ENCODE measurements at places on chromosomes 2 and 18.

DNA sequence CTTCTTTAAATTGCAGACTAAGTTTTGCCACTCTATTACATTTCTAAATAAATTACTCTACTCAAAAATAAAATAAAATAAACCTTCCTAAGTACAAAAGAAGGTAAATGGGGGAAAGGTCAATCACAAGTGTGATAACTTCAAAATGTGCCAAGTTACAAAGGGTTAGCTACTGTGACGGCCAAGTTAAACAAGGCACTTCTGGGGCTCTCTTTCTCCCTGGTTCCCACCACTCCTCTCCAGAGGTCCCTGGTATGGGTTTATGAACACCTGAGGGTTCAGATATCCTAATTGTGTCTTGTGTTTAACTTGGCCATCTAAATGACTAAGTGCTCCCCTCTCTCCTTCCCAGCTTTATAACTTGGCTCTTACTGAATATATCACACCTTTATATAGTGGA lies 5.4 kb downstream of the ZNF521 start:
- no peak for DNase-seq

- no peak for DNase-seq
These were observed 5.7 kb downstream of the CYP26B1 start for GRCh38 chr2:72141881-72142451.

- DNase-seq: no peak
These were observed 173.3 kb downstream of the ALPK2 start for GRCh38 chr18:58455314-58456188.

DNA sequence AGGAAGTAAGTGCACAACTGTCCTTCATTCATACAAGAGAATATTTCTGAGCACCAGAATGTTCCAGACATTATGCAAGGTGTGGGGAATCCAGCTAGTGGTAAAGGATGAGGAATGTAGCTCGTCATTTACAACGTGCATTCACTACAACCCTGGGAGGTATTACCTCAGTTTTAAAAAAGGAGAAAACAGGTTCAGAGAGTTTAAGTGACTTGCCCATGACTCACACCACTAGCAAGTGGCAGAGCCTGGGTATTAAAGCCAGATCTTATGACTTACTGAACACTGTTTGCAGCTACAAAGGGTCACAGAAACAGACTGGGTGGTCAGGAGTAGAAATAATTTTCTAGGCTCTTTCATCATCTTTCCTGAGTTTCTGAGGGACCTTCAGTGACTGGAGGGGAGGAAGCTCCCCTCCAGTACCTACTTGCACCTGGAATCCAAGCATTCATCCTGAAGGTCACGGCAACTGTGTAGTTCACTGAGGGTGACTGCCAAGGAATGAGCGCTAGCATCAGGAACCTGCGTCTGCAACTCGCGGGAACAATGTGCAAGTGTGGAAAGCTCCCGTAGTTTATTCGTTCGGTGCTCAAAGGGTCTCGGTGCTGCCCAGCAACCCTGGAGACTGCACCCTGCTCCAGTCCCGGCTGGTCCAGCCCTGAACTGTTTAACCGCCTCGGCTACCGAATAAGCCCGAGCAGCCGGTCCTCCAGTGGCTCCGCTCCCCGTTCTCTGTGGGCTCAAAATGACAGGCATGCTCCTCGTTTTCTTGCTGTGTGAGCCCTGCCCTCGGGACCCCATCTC lies 647 bp downstream of the CCDC121 start:
- no peak for DNase-seq

GRCh38 chr2:136383167-136383566 lies 265.2 kb upstream of the CXCR4 start:
- DNase-seq: no peak

DNA sequence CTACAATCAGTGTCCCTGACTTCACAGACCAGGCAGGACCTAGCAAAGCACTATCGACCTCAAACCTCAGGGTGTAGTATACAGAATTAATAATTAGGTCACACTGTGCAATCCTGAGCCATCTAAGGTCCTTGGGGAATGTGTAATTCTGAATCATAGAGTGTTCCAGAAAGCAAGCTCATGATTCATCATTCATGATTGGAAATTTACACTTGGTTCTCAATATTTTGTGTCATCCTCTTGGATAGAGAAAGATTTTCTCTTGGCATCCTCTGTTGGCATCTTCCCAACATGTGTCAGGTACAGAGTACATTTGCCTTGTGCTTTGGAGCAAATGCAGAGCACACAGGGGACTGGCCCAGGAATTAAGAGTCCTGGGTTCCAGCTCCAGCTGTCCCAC lies 245.0 kb upstream of the NT5C1B start:
- no peak for DNase-seq

- DNase-seq: no peak
These were observed 80.0 kb upstream of the CHRNA1 start for GRCh38 chr2:174844295-174844708.

DNA sequence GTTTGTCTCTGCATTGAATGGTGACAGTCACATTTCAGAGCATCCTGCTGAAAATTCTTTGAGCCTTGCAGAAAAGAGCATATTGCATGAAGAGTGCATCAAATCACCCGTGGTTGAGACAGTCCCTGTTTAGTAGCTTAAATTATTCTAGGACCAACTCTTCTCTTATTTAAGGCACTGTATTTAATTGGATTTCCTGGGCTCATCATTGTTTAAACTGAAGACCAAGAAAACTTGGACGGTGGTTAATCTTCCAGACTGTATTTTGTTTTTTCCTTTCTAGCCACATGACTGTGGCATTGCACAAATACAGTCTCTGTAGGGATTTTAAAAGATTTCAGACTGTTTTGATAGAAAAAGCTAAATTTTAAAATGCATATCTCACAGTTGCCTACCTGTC lies 114.4 kb downstream of the GALNT3 start:
- no peak for DNase-seq

GRCh38 chr2:195450552-195451113 lies 206.4 kb upstream of the SLC39A10 start:
- no peak for DNase-seq

- no peak for DNase-seq
These were observed 467.2 kb downstream of the SPAG16 start for GRCh38 chr2:213751446-213751845.

GRCh38 chr2:200347301-200347700 lies 40.8 kb downstream of the SPATS2L start:
- no peak for DNase-seq

GRCh38 chr2:107202962-107203591 lies 317.1 kb upstream of the ST6GAL2 start:
- no peak for DNase-seq

DNA sequence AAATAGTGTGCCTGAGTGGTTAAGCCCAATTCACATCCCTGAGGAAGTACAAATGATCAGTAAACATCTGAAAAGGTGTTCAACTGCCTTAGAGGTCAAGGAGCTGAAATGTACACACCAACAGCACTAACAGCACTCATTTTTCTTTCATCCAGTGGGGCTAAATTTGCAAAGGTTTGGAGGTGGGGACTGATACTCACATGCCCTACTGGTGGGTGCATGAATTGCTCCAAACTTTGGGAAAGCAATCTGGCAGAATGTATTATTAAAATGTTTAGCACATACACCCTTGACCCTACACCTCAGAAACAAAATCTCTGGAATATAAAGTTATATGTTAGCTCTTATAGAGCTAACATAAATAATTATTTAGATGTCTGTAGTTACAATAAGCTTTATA lies 19.0 kb upstream of the FAM178B start:
- DNase-seq: no peak

- DNase-seq: no peak
These were observed 217.6 kb upstream of the TANK start for GRCh38 chr2:160942476-160943142.

GRCh38 chr2:48693645-48694044 lies 61.9 kb downstream of the LHCGR start:
- DNase-seq: no peak

GRCh38 chr2:54610700-54611099 lies 112.8 kb upstream of the EML6 start:
- DNase-seq: no peak

DNA sequence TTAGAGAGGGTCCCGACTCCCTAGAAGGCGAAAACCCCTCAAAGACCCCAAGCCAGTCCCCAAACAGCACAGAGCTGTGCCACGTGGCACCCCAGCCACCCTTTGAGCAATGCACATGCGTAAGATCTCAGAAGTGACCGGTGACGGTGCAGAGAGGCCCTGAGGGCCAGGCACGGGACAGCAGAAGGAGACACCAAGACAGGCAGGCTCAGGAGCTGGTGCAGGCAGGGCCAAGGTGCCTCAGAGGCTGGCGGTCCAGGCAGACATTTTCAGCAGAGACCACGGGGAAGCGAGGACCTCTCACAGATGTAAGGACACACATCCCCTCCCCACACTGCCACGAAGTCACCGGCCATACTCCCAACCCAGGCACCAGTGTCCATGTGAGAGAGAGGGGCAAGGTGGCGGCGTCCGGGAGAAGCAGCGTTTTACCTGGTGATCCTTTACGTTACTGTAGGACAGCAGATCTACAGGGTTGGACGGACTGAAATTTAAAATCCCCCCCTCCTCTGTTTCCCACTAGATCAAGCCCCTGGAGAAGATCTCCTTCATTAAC lies 2.0 kb upstream of the RAB17 start:
- no peak for DNase-seq

DNA sequence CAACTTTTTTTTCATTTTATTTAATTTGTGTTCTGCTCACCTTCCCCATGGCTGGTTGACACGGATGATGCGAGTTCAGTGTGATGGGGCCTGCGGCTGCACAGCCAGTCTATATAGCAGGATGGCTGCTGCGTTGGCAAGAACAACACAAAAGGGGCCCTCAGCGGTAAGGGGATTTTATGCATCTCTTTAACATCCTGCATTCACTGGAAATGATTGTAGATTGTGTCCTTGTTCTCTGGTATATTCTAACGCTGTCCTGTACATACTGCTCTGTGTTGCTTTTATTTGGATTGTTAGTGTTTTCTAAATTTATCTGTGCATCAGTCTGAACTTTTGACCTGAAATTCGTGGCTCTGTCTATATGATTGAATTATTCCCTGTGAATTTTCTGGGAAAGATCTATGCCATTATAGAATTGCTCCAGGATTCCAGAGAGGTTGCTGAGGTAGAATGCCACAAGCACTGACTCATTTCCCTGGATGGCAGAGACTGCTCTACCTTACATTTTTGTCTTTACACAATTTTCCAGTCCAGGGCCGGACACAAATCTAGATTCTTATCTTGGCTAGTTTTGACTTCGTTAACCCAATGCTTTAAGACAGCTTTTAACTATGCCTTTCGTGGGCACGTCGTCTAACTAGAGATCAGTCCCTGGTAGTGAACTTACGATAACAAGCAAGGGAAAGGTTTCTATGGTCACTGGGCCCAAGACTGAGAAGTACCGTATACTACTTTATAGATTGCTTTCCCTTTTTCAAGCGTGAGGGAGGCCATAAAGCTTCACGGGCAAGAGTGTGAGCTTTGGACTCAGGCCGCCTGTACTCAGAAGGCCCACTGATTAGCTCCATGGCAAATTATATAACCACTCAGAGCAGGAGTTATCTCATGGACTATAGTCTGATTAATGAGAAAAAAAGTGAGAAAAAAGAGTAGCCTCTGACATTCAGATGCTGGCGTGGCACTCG lies at the start of gene CRYGC:
Gene CRYGC, minus strand, starts transcription at position 85 of the 968 bp plus-strand sequence. Its CDS starts 36 bp downstream, at position 49.
- no peak for DNase-seq

DNA sequence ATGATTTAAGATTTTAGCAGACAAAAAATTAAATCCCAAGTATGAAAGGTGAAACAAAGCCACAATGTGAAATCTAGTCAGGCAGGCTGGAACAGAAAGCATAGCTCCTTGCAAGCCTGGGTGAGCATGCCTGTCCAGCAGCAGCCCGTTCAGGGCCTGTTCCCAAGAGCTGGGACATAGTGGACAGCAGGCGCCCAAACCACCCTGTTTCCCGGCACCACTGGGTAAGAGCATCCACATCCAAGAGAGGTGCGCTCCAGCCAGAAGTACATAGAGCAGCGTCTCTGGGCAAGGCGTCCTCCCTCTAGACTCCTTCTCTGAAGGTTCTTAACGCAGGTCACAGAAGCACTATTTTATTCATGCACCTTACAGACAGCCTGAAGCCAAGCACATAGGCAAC lies 80.8 kb downstream of the DNER start:
- DNase-seq: no peak
